ENCODE measurements at places on chromosomes 13 and 19. TPM values are rescaled to one million over a fixed set of nuclear protein-coding genes. Genes with fewer than 3 reads are reported as not detected.

GRCh38 chr13:83162493-83162892, 719.8 kb downstream of the SLITRK1 start:
- no peaks in the 10 kb centered on the region for H3K36me3 ChIP-seq
- no peak overlapping the region for H3K4me3 ChIP-seq
- no peak for DNase-seq
- no peaks in the 10 kb centered on the region for H3K27me3 ChIP-seq
- no peak overlapping the region for H3K27ac ChIP-seq

GRCh38 chr19:2038284-2039088, 12.6 kb downstream of the MKNK2 start:
- no peaks in the 10 kb centered on the region for H3K27me3 ChIP-seq
- H3K4me3 ChIP-seq: no peak overlapping the region
- no peak overlapping the region for H3K27ac ChIP-seq
- H3K36me3 ChIP-seq: peaks cover 8% of the 10 kb centered on the region
- DNase-seq: no peak
- no peaks in the 10 kb centered on the region for H3K4me1 ChIP-seq

DNA sequence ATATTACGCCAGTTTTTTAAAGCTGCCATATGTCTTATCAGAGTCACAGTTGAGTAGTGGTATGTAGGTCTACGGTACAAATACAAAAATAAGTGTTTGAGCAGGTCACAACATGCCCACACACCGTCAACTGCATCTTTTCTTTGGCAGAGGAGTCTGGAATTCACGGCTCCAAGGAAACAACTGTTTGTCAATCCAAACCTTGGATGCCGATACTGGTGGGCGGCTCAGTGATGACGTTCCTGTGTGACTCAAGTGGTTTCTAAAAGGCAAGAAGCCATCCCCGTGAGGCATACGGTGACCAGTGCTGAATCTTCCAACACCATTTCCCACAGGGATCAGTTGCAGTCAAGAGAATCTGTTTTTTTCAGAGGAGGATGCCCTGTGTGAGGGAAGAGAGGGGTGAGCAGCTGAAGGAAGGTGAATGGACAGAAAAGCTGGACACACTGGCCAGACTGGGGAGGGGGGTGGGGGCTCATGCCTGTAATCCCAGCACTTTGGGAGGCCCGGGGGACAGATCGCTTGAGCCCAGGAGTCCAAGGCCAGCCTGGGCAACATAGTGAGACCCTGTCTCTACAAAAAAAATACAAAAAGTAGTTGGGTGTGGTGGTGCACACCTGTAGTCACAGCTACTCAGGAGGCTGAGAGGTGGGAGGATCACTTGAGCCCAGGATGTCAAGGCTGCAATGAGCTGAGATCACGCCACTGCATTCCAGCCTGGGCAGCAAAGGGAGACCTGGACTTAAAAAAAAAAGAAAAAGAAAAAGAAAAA, 22.8 kb upstream of the CEBPG start:
- H3K4me1 ChIP-seq: no peaks in the 10 kb centered on the region
- DNase-seq: no peak
- no peak overlapping the region for H3K27ac ChIP-seq
- peaks cover 3% of the 10 kb centered on the region for H3K27me3 ChIP-seq
- H3K4me3 ChIP-seq: no peak overlapping the region

DNA sequence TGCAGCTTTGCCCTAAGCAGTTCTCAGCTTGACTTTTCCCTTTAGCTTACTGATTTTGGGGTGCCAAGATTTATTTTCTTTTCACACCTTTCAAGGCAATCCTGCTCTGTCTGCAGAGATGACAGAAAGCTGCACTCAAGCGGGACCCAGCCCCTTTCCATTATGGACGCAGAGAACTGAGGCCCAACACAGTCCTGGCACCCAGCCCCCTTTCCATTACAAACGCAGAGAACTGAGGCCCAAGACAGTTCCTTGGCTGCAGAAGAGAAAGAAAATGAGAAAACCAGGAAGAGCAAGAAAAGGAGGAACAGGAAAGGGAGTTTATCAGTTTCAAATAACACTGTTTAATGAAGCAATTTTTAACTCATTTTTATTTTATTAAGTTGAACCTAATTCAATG, 36.8 kb upstream of the ATP11A start:
- peaks cover 20% of the 10 kb centered on the region for H3K27me3 ChIP-seq
- no peak overlapping the region for H3K4me3 ChIP-seq
- H3K4me1 ChIP-seq: peaks cover 1% of the 10 kb centered on the region

- H3K4me1 ChIP-seq: peaks cover 4% of the 10 kb centered on the region
- DNase-seq: no peak
- H3K4me3 ChIP-seq: no peak overlapping the region
- H3K27me3 ChIP-seq: no peaks in the 10 kb centered on the region
Observed at GRCh38 chr13:110757296-110757695, 43.8 kb downstream of the ING1 start.

- peak overlapping the region; percentile 31 for H3K4me3 ChIP-seq
- peaks cover 1% of the 10 kb centered on the region for H3K36me3 ChIP-seq
- H3K4me1 ChIP-seq: peaks cover 14% of the 10 kb centered on the region
- no peak for DNase-seq
- H3K27me3 ChIP-seq: no peaks in the 10 kb centered on the region
- H3K27ac ChIP-seq: peak overlapping the region; percentile 5
Observed at GRCh38 chr13:36847606-36848005, 28.6 kb downstream of the RFXAP start.

- no peaks in the 10 kb centered on the region for H3K36me3 ChIP-seq
- H3K27me3 ChIP-seq: no peaks in the 10 kb centered on the region
- no peak for DNase-seq
Observed at GRCh38 chr13:19587635-19588300, 26.4 kb upstream of the TPTE2 start.

GRCh38 chr19:43519436-43520088, 7.4 kb downstream of the ETHE1 start:
- DNase-seq: peak; percentile 68
- peaks cover 2% of the 10 kb centered on the region for H3K36me3 ChIP-seq
- H3K27me3 ChIP-seq: no peaks in the 10 kb centered on the region
- no peak overlapping the region for H3K4me3 ChIP-seq
- H3K27ac ChIP-seq: peak overlapping the region; percentile 12
- H3K4me1 ChIP-seq: peaks cover 3% of the 10 kb centered on the region

ZNF681 gene
- 11.5 TPM for total RNA-seq

DNA sequence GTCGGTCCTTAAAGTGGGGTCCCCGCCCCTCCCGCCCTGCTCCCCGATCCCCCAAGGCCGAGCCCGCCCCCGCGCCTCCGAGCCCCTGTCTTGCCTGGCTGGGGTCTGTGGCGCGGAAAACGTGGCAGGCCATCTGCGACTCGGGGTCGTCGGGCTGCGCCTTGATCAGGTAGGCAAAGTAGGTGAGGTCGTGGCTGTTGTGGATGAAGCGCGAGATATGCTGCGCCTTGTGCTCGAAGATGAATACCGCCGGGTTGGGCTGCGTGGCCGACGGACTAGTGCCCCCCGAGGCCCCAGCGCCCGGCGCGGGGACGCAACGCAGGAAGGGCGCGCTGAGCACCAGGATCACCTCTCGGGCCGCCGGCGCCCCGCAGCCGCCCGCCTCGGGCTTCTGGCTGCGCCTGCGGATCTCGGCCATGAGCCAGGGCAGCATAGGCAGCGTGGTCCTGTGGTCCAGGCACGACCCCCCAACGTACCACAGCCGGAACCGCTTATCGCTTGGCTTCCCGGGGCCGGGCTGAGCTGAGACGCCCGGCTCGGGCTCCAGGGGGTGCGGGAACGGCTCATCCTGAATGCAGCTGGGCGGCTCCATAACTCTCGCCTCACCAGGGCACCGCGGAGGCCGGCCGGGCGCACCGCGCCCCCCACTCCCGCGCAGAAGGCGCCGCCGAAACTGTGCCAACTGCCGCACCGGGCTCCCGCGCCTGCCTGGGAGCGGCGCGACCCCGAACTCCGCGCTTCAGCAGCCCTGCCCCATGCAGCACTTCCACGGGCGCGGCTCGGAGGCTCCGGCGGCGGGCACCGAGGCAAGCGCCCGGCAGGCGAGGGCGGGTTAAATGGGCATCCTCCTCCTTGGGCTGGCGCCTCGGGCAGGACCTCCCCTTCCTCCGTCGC, 546 bp downstream of the TBC1D4 start:
- H3K27me3 ChIP-seq: peaks cover 23% of the 10 kb centered on the region
- H3K4me1 ChIP-seq: peaks cover 18% of the 10 kb centered on the region
- peak overlapping the region; percentile 77 for H3K27ac ChIP-seq
- peak overlapping the region; percentile 85 for H3K4me3 ChIP-seq

OR7C1 gene
- total RNA-seq: not detected

DNA sequence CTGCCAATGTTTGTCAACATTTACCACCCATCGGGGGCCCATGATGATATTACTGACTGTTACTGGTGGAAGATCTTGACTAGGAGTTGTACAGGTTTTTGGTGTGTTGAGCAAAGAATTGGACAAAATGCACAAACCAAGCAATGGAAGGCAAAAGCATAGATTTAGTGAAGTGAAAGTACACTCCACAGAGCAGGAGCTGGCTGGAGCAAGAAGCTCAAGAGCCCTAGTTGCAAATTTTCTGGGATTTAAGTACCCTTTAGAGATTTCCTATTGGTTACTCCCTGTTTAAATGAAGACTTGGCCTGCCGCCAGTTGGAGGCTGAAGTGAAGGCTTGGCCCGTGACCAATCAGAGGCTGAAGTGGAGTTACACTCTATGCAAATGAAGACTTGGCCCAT, 128.6 kb upstream of the KL start:
- no peak overlapping the region for H3K27ac ChIP-seq
- DNase-seq: no peak
- H3K27me3 ChIP-seq: no peaks in the 10 kb centered on the region
- no peaks in the 10 kb centered on the region for H3K4me1 ChIP-seq

FXYD3 gene
- 14.2 TPM for total RNA-seq

DNA sequence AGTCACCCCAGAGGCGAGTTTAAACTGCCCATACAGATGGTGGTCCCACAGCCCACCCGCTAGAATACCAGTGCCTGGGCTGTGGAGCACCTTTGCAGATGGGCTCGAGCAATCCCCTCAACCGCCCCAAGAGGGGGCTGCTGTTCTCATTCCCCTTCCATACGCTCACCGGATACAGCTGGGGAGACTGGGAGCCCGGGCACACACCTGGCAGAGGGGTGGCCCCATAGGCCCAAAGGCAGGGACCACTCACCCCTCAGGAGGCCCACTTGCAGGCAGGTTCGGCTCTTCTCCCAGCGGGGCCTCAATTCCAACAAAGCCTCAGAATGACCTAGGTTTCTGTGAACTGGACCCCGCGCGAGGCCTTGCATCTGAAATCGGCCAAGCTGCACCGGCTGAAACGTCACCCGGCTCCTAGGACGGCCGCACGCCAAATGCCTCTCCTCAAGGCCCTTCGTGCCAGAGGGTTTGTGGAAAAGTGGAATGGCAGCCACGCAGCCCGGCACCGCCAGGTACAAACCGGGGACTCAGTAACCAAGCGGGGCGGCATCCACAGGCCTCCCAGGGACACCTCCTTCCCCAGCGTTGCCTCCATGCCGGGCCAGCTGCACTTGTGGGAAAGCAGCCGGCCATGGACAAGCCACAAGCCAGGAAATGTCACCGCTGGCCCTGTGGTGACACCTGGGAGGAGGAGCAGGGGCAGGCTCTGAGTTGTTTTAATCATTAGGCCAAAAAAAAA, 18.7 kb downstream of the MLLT1 start:
- DNase-seq: no peak
- H3K27me3 ChIP-seq: no peaks in the 10 kb centered on the region
- no peak overlapping the region for H3K4me3 ChIP-seq
- peaks cover 2% of the 10 kb centered on the region for H3K4me1 ChIP-seq
- peak overlapping the region; percentile 67 for H3K27ac ChIP-seq

DNA sequence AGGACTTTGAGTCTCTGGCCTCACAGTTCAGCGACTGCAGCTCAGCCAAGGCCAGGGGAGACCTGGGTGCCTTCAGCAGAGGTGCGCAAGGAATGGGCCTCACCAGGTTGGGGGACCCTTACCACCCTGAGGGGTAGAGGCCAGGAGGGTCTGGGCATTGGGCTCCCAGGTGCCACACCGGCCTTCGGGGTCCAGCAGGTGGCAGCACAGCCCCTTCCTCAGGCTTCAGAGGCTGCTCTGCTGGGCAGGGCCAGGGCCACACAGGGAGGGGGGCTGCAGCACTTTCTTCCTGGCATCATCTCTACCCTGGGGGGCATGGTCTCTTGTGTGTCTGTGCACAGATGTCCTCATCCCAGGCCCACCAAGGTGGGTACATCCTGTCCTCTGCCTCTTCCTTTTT, 12.9 kb downstream of the PIN1 start:
- no peak overlapping the region for H3K4me3 ChIP-seq
- H3K4me1 ChIP-seq: peaks cover 4% of the 10 kb centered on the region
- no peaks in the 10 kb centered on the region for H3K27me3 ChIP-seq
- H3K36me3 ChIP-seq: peaks cover 12% of the 10 kb centered on the region
- peak; percentile 40 for DNase-seq
- H3K27ac ChIP-seq: no peak overlapping the region

- H3K36me3 ChIP-seq: no peaks in the 10 kb centered on the region
- no peak overlapping the region for H3K27ac ChIP-seq
- no peaks in the 10 kb centered on the region for H3K4me1 ChIP-seq
Observed at GRCh38 chr13:113800576-113800926, 41.5 kb downstream of the TMEM255B start.

DNA sequence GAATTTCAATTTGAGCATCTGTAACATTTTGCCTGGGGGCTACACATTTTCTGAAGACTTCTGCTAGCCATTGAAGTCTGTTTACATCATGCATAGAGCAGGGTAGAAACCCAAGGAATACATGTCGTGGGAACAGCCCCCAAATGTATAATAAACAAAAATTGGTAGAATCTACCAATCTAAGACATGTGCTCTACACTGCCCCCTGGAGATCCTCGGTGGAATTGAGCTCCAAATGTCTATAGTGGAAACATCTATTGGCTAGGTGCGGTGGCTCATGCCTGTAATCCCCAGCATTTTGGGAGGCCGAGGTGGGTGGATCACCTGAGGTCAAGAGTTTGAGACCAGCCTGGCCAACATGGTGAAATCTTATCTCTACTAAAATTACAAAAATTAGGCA, 57.3 kb downstream of the MBD3L2B start:
- no peak overlapping the region for H3K4me3 ChIP-seq
- peaks cover 2% of the 10 kb centered on the region for H3K36me3 ChIP-seq
- no peak overlapping the region for H3K27ac ChIP-seq
- H3K27me3 ChIP-seq: no peaks in the 10 kb centered on the region

GRCh38 chr13:28455580-28456194, 39.2 kb downstream of the FLT1 start:
- H3K36me3 ChIP-seq: no peaks in the 10 kb centered on the region
- H3K4me3 ChIP-seq: no peak overlapping the region
- peaks cover 7% of the 10 kb centered on the region for H3K27me3 ChIP-seq
- no peak overlapping the region for H3K27ac ChIP-seq
- H3K4me1 ChIP-seq: no peaks in the 10 kb centered on the region

DNA sequence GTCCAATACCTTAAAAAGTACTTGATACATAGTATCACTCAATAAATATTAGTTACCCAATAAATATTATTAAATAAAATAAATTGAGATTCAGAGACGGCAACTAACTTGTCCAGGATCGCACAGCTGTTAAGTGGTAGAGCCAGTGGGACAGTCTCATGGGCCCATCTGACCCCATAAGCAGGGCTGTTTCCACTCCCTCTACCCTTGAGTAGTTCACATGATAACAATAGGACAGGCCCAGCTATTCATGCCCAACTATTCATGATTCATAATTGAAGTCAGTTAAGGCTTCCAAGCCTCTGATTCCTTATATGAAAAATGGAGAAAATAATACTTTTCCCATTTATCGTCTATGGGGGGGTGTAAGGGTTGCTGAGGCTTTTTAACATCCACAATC, 78.2 kb downstream of the C13orf42 start:
- no peaks in the 10 kb centered on the region for H3K36me3 ChIP-seq
- H3K4me3 ChIP-seq: no peak overlapping the region
- H3K27ac ChIP-seq: no peak overlapping the region

FXYD7 gene
- not detected for total RNA-seq
